Lung (tissue), 17 donors: ENCODE measurements at places on chromosomes 16 and 17. TPM values are rescaled to one million over a fixed set of nuclear protein-coding genes. Genes with fewer than 3 reads are reported as not detected.

The SLC16A6 gene
- 2.0 TPM for polyA plus RNA-seq

The AARS1 gene
- polyA plus RNA-seq = 73.8 TPM

The TMC7 gene
- 1.5 TPM for polyA plus RNA-seq

The GPRC5B gene
- polyA plus RNA-seq = 6.8 TPM

DNA sequence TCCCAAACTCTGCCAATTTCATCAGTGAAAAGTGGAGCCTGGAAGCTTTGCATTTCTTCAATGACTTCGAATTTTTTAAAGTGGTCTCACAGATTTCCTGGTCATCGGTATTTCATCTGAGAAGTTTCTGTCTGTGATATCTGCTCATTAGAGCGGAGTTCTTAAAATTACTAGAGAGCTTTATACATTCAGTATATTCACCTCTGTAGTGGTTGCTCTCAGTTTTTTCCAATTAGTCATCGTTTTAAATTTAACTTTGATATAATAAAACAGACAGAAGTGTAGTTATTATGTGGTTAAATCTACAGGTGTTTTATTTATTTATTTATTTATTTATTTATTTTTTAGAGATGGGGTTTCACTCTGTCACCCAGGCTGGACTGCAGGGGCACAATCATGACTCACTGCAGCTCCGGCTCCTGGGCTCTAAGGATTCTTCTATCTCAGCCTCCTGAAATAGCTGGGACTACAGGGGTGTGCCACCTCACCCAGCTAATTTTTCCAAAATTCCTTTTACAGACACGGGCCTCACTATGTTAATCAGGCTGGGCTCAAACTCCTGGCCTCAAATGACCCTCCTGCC is 16.0 kb downstream of the ARHGAP17 start:
- DNase-seq = no peak

DNA sequence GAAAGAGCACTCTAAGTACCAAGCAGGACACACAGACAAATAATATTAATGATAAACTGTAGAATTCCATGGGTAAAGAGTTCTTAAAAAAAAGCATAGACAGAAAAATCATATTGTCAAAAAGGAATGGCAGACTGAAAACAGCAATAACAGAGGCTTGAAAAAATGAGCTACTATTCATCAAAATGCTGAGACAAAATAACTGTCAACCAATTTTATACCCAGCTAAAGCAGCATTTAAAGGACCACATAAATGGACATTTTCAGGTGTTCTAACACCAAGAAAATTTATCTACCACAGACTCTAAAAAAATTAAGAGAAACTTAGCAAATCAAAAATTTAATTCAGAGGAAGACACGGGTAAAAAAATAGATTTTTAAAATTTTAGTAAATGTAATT is 119.1 kb downstream of the DYNLRB2 start:
- no peak for DNase-seq

DNA sequence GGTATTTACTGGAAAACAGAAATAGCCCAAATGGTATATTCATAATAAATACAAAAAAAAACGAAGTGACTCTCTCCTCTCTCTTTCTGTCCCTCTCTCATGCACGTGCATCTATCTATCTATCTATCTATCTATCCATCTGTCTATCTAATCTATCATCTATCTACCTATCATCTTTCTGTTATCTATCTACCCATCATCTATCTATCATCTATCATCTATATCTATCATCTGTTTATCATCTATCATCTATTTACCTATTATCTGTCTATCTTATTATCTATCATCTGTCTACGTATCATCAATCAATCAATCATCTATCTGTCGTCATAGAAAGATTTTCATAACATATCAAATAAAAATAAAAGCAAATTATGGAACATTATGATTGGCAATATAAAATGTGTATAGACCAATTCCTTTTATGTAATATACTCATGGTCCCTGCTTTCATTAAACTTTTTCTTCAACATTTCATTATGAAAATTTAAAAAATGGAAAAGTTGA is 126.7 kb upstream of the CACNG3 start:
- DNase-seq = no peak

DNA sequence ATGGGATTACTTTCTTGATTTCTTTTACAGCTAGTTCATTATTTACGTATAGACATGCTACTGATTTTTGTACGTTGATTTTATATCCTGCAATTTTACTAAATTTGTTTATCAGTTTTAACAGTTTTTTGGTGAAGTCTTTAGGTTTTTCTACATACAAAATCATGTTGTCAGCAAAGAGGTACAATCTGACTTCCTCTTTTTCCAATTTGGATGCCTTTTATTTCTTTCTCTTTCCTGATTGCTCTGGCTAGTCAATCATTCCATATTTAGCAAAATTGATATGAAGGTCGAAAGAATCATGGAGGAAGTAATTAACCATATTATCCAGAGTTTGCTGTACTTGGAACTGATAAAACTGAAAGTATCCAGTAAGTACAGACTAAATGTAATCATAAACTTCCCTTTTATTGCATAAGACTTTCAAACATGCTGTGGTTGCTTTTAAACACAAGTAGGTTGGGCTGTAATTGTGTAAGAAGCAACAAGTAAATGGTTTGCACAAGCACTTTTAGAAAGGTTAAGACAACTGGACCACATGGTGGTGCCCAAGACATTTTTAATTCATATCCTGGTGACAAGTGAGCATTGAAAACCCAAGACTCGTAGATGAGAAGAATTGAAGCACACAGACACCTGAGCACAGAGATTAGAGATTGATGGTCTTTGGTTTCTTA is 8.4 kb downstream of the GDE1 start:
- DNase-seq = no peak

DNA sequence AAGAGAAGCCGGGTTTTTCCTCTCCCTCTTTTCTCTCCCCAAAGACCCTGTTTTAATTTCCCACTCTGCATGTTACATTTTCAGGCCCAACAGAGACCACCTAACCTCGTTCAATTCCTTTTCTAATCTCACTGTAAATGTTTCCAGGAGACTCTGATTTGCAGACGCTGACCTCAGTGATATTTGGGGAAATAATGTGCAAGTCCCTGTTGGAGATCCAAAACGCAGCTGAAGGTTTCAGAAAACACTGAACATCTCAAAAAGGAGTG is 386.6 kb downstream of the NPIPA8 start:
- DNase-seq = no peak

DNA sequence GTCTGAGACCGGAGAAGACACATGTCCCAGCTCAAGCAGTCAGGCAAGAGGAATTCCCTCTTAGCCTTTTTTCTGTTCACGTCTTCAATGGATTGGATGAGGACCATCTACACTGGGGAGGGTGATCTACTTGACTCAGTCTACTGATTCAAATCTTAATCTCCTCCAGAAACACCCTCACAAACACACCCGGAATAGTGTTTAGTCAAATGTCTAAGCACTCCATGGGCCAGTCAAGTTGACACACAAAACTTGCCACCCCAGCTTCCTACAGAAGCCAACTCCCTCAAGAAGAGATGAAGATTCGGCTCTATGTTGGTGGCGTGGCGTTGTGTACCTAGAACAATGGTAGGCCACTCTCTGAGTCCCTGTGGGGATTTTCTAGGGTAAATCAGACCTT is 22.5 kb upstream of the NKD1 start:
- no peak for DNase-seq

DNA sequence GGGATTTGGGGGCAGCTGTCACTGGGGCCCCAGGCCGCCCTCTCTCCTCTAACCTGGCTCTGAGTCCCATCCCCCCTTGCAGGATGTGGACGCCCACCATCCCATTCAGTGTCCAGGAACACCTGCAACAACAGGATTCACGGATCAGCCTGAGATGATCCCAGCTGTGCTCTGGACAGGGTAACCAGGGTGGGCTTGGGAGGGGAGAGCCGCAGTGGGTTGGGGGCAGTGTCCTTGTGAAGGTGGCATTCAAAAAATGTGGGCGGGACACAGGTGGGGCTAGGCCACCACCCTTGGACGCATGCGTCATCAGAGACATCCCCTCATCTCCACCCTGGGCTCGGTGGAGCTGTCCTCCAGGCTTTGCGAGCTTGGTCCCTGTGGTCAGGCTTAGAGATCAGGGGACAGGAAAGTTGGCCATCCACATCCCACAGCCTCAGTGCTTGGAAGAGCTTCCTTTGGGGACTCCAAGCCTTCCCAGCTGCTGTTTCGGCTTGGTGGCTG is 19.1 kb downstream of the DEXI start:
- no peak for DNase-seq

- DNase-seq = peak; percentile 13
Measured at GRCh38 chr17:69608808-69609472, 194.4 kb downstream of the MAP2K6 start.

- no peak for DNase-seq
Measured at GRCh38 chr17:39695089-39695474, 4.8 kb upstream of the ERBB2 start.

DNA sequence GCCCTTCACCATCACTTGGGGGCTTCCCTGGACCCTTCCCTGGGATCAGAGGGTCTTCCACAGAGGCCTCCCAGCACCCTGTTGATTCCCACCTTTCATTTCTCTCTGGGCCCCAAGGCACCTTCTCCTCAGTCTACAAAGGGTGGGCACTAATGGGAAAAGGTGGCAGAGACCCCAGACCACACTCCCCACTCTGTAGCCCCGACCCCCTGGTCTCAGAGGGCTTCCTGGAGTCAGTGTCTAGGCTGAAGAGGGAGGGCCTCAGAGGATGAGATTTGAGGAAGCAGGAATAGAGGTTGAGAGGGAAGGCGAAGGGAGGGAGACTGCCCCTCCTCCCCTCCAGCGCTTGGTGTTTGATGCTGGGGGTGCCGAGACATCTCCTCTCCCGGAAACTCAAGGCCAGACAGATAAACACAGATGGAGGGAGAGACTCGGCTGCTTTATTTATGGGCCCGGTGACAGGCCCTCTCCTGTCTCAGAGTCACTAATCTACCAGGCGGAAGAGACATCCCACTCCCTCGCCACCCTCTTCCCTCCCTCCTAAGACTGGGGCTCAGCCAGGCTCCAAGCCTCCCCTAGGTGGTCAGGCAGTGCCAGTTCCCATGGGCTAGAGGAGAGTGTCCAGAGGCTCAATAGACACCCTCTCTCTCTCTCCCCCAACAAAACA is 18.5 kb upstream of the SP2 start:
- DNase-seq = peak; percentile 71

DNA sequence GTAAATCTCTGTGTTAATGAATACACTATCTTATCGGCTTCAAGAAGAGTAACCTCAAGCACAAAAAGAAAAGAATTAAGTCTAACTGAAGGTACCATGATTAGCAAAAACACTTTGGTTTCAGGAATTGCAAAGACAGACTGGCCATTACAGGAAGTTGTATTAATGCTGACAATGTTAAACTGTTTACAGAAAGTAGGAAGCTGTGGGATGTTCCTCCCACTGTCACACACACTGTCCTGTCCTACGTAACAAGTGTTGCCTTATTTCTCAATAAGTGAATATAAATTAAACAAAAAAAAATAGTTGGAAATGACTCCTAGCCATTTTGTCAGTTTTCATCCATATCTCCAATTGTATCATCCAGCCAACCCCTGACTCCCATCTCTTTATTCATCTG is 8.6 kb downstream of the GNA13 start:
- DNase-seq = no peak

DNA sequence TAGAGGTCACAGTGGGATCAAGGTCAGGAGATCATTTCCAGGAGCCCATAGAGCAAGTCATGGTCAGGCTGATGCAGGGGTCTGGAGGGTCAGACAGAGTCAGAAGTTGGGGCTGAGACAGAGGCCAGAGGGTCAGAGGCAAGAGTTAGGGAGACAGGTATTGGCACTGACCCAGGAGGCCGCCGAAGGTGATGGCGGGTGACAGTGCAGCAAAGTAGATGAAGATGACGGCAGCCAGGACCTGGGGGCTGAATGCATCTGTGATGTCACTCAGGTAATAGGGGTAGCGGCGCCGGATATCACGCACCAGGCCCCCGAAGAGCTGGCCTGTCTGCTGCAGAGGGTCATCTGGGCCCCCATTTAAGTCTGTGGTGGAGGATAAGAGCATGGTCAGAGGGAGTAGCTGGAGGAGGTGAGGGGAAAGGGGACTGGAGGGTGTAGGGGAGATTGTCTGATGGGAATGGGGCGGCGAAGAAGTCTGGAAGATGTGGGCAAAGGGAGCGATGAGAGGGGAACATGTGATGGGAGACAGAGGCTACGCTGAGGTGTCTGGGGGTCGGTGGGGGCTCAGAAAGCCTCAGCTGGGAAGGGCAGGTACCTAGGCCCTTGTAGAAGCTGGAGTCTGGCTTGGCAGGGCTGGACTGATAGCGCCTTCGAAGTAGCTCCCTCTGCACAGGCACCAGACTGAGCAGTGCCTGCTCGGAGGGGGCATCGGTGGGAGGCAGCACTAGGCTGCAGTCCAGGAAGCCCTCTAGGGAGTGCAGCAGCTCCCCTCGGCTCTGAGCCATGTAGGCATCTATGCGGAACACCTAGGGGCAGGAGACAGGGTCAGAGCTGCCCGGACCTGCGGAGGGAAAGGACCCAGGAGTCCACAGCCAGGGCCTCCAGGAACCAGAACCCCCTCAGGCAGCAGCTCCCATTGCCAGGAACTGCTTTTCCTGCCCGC is 9.8 kb downstream of the SLC4A1 start:
- DNase-seq = no peak
